ENCODE measurements at places on chromosomes 1 and 21.

DNA sequence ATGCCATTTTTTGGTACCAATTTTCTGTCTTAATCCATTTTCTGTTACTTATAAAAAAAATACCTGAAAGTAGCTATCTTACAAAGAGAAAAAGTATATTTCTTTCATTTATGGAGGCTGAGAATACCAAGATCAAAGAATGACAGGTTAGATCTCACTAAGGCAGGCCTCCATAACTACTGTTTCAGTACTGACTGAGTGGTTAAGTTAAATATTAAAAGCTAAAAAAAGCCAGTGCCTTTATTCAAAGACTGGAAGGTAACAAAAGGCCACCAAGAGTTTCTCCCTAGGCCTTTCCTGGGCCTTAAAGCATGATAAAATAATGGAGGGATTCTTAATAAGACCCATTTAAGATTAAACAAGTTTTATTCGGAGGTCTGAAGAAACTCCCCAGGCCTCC, 687.7 kb upstream of the ADGRL4 start:
- DNase-seq, result no peak

- DNase-seq, result no peak
Measured at GRCh38 chr21:16020878-16021277, 291.1 kb downstream of the USP25 start.

- no peak for DNase-seq
Measured at GRCh38 chr1:47660622-47661021, 222.8 kb downstream of the FOXD2 start.

- no peak for DNase-seq
Measured at GRCh38 chr1:183365676-183366075, 52.5 kb downstream of the NMNAT2 start.

- DNase-seq, result peak; percentile 62
Measured at GRCh38 chr1:39575191-39576015, 1.2 kb downstream of the PABPC4 start.

GRCh38 chr1:59704716-59705115, 110.0 kb upstream of the HOOK1 start:
- DNase-seq, result no peak

All from B cell (primary cell).